ENCODE measurements at places on chromosomes 2 and 18.

DNA sequence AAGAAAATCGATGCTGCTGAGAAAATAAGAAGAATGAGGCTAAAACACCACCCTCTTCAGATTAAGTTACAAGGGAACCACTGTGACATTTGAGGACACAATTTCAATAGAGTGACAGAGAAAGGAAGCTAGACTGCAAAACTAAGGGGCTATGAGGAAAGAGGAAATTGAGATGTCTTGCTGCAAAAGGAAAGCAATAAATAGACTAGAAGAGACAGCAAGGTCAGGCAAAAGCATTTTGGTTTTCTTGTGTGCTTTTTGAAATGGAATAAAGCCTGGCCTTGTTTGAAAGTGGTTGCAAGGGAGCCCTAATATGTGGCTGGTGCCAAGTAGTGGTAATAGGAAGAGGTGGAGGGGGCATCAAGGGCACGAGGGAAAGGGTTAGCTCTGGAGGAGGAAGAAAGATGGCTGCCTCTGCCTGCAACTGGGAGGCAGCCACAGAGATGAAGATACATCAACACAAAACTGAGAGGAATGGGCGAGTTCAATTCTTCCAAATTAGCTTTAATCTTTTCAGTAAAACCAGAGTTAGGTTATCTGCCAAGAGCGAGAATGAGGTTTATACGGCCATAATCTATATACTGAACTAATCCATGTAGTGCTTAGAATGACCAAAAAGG lies 1.2 kb upstream of the MRO start:
- no peak for DNase-seq

DNA sequence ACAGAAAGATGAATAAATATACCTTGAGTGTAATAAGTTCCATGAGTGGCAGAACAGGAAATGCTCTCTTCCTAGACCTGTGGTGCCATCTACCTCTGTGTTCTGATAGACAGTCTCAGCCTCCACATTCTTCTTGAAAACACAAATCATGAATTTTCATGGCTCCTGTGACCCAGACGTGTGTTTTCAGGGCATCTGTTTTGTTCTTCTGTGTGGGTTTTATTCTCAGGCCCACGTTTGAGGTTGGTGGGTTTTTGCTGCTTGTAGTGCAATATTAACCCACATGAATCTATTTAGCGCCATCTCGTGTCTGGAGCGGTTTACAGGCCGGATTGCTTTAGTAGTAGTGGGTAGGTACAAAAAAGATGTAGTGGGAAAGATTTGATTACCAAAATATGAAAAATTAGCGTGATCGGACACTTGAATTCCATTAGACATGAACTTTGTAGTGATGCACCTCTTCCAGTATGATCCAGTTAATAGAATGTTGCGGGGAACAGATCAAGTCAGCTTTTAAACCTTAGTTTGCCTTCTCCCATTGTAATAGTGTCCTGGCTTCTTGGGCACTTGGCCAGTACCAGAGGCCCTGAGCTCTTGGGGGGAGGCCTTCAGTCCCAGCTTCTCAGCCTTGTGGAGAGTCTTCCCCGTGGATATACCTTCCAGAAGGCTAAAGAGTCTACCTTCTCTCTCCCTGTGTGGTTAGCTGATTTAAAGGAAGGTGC lies 256.5 kb downstream of the TPGS2 start:
- DNase-seq, result no peak

- DNase-seq, result no peak
These were observed 7.8 kb downstream of the MERTK start for GRCh38 chr2:111905990-111906735.

DNA sequence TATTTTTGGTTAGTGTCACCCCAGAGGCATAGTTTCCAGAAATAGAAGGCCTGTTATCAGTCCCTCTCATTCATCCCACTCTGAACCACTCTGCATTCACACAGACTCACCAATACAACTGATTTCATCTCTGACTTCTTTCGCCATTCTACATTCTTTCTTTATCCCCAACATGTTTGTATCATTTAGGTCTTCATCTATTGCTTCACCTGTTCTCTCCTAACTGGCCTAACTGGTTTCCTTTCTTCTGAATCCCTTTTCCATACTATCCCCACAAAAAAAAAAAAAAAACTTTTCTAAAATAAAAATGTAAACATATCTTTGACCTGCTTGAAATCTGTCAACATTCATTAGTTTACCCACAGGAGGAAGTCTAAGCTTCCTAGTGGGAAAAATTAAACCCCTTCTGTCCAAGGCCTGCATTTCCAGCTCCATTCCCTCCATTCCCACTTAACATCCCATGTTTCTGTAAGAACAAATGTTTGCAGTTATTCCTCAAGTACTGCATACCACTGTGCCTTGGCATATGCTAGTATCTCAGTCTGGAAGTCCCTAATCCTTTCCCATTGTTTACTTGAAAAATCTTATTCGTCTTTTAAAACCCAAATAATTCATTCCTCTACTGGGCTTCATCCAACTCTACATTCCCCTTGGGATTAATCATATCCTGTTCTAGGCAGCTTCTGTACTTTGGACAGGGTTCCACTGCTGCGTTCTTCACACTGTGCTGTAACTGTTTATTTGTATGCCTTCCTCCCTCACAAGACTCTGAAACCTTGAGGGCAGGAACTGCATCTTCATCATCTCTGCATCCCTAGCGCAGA lies 68.5 kb downstream of the FIGN start:
- no peak for DNase-seq

DNA sequence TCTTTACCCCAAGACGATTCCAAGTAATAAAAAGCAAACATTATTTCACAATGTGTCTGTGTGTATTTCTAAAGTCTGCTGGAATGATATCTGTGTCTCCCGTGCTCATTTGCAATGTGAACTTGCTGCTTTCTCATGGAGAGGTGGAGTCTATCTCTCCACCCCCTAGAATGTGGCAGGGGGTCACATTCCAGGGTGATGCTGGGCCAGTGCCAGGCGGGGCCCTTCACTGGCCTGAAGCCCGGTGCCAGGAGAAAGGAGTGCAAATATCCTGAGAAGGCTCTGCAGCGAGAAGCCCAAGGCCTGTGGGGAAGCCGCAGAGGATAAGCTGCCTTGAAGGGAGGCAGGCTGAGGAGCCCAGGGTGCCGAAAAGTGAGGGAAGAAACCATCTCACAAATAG lies 26.8 kb upstream of the LDLRAD4 start:
- DNase-seq, result no peak

Data from stimulated activated CD4-positive, alpha-beta T cell treated with anti-CD3 and anti-CD28 coated beads, TNF-alpha, amount 100 ng/mL, for 4 hours (primary cell).